ENCODE measurements at places on chromosomes 4 and X.

GRCh38 chr4:135963009-135963408 is 1569.3 kb downstream of the PCDH18 start:
- DNase-seq, result no peak
- H3K27me3 ChIP-seq, result no peaks in the 10 kb centered on the region
- H3K36me3 ChIP-seq, result no peaks in the 10 kb centered on the region
- no peaks in the 10 kb centered on the region for H3K4me1 ChIP-seq

DNA sequence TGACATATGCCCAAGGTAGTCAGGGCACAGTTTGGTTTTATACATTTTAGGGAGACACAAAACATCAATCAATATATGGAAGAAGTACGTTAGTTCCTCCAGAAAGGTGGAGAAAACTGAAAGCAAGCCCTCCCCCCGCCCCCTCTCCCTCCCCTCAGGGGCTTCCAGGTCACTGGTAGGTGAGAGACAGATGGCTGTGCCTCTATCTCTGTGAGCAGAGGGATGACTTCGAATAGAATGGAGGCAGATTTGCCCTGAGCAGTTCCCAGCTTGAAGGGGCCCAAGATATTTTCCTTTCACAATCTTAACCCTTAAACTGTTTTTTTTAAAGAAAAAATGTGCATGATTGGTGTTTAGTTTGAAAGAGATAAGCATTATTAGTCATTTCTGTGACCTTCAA is 114.0 kb downstream of the PCDH10 start:
- H3K27ac ChIP-seq, result no peak overlapping the region
- no peaks in the 10 kb centered on the region for H3K36me3 ChIP-seq
- no peaks in the 10 kb centered on the region for H3K27me3 ChIP-seq
- H3K4me1 ChIP-seq, result no peaks in the 10 kb centered on the region
- H3K4me3 ChIP-seq, result no peak overlapping the region
- DNase-seq, result no peak

DNA sequence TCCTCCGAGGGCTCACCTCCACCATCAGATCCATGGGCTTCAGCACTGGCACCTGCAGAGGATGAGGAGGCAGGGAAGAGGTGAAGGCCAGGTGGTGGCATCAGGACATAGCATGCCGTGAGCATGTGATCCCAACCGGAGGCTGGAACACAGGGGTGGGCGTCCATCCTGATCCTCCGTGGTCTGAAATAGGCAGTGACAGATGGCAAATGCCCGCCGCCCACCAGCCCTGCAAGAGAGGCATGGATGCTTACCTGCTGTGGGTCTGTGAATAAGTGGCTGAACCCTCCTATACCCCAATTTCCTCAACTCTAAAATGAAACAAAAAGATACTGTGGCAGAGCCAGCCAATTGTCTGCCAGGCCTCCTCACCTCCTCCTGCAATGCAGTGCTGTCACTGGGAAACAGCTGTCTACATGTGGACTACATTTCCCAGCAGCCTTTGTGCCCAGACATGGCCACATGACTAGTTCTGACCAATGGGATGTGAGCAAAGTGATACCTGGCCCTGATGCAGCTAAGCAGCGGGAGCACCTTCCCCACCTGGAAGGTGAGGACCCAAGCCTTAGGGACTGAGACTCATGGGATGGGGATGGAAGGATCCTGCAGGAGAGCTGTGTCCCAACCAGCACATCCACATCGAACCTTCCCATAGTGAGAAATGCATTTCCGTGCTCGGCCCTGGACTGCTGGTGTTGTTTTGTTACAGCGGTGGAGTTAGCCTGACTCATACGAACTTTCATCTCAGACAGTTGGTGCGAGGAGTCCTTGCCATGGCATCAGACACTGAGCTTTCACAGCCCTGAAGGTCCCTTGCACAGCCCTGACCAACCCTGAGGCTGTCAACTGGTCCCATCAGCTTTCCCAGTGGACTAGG is 99.5 kb downstream of the PPP2R2C start:
- H3K27ac ChIP-seq, result no peak overlapping the region
- DNase-seq, result no peak
- no peaks in the 10 kb centered on the region for H3K36me3 ChIP-seq
- H3K4me3 ChIP-seq, result no peak overlapping the region

DNA sequence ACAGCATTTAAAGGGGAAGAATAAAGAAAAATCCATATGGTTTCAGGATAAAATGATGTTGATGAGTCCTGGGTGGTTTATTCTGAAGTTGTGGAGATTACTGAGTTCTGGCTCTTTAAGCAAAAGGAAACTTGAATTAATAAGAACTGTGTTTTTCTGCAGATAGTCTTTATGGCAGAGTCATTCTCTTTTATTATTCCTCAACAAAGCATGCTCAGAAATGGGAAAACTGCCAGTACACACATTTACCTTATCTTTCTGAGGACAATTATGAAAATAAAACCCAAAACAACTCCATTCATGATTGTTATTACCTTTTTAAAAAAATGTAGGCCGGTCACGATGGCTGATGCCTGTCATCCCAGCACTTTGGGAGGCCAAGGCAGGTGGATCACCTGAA is 58.5 kb downstream of the ADD1 start:
- no peaks in the 10 kb centered on the region for H3K27me3 ChIP-seq
- H3K36me3 ChIP-seq, result peaks cover 42% of the 10 kb centered on the region
- DNase-seq, result no peak
- no peak overlapping the region for H3K4me3 ChIP-seq
- H3K4me1 ChIP-seq, result no peaks in the 10 kb centered on the region
- H3K27ac ChIP-seq, result no peak overlapping the region

- no peaks in the 10 kb centered on the region for H3K36me3 ChIP-seq
- H3K4me1 ChIP-seq, result no peaks in the 10 kb centered on the region
- DNase-seq, result no peak
- H3K4me3 ChIP-seq, result no peak overlapping the region
- no peaks in the 10 kb centered on the region for H3K27me3 ChIP-seq
These were observed 46.5 kb downstream of the FGF2 start for GRCh38 chr4:122873146-122873545.

DNA sequence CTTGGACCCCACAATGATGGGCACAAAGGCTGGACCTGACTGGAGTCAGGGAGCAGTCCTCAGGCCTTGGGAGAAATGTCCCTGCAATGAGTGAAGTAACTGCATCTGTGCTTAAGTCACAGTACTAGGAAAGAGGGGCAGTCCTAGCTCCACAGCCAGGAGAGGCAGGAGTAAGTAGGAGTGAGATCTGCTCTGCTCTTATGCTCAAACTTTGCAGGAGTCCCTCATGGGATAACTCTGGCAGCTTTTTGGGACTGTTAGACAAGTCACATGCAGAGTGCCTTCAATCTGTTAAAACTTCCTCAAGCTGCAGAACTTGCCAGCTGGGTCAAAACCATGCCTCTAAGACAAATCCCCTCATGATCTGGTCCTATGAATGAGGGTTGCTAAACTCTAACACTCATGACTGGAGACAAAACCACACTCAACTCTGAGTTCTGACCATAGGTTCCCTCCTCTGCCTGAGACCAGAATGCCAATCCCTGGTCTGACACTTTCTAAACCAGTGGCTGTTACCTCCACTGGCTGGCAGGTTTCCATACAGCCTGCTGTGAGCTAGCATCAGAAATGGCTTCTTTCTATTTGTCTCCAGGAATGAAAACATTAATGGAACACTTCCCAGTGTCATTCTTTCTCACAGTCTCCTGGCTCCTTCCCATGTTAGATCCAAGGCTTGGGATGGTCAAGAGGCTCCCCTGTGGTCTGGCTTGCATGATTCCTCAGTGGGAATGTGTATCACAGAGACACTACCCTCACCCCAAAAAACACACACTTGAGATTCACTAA is 819.3 kb downstream of the PCDH7 start:
- H3K27ac ChIP-seq, result no peak overlapping the region
- DNase-seq, result no peak
- no peaks in the 10 kb centered on the region for H3K4me1 ChIP-seq
- H3K4me3 ChIP-seq, result no peak overlapping the region
- H3K27me3 ChIP-seq, result no peaks in the 10 kb centered on the region

DNA sequence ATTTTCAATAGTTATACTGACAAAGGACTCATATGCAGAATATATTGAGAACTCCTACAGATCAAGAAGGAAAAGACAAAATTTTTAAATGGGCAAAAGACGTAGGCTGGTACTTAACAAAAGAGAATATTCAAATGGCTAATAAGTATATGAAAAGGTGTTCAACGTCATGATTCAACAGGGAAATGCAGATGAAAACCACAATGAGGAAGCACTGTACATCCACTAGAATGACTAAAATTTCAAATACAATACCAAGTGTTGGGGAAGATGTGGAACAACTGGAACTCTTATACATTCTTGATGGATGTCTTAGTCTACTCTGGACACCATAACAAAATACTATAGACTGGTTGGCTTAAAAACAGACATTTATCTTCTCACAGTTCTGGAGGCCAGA is 1.3 kb upstream of the MRFAP1L1 start:
- H3K36me3 ChIP-seq, result peaks cover 19% of the 10 kb centered on the region
- H3K27me3 ChIP-seq, result no peaks in the 10 kb centered on the region
- peaks cover 44% of the 10 kb centered on the region for H3K4me1 ChIP-seq
- H3K4me3 ChIP-seq, result no peak overlapping the region
- DNase-seq, result no peak
- H3K27ac ChIP-seq, result no peak overlapping the region

GRCh38 chr4:15414551-15415091 is 13.2 kb upstream of the C1QTNF7 start:
- H3K4me3 ChIP-seq, result no peak overlapping the region
- peaks cover 27% of the 10 kb centered on the region for H3K4me1 ChIP-seq
- no peaks in the 10 kb centered on the region for H3K36me3 ChIP-seq
- DNase-seq, result no peak

GRCh38 chrX:57900975-57901374 is 9.3 kb downstream of the ZXDA start:
- H3K4me1 ChIP-seq, result no peaks in the 10 kb centered on the region
- no peaks in the 10 kb centered on the region for H3K27me3 ChIP-seq
- no peak overlapping the region for H3K27ac ChIP-seq
- no peaks in the 10 kb centered on the region for H3K36me3 ChIP-seq
